ENCODE measurements at places on chromosomes 5 and 9.

DNA sequence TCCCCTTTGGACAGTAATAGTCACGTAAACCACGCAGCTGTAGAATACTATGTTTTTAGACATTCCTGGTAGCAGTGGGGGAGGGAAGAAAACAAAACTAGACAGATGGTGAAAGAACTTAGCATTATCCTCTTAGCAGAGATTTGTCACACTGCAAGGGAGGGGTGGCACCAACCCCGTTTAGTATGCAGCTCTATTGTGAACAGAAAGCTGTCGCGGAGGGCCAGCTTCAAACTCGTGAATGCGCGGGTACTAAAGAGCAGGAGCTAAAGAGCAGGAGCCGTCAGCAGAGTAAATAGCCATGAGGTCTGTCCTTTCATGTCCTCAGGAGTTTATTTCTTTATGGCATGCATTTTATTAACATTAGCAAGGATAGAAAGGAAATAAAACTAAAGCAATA, 141.9 kb upstream of the SLC12A2 start:
- no peak for DNase-seq

GRCh38 chr9:21683484-21684175, 118.8 kb upstream of the MTAP start:
- no peak for DNase-seq

GRCh38 chr9:32989660-32990059, 11.8 kb downstream of the APTX start:
- no peak for DNase-seq

- DNase-seq: peak; percentile 61
These were observed 18.4 kb upstream of the CDKN2AIPNL start for GRCh38 chr5:134430001-134430569.

- no peak for DNase-seq
These were observed 35.6 kb downstream of the TPPP start for GRCh38 chr5:657570-657969.
